HuH-7.5 (cell line): ENCODE measurements at places on chromosomes 12 and 14.

- DNase-seq: no peak
Measured at GRCh38 chr14:76682367-76682766, 78.9 kb upstream of the VASH1 start.

DNA sequence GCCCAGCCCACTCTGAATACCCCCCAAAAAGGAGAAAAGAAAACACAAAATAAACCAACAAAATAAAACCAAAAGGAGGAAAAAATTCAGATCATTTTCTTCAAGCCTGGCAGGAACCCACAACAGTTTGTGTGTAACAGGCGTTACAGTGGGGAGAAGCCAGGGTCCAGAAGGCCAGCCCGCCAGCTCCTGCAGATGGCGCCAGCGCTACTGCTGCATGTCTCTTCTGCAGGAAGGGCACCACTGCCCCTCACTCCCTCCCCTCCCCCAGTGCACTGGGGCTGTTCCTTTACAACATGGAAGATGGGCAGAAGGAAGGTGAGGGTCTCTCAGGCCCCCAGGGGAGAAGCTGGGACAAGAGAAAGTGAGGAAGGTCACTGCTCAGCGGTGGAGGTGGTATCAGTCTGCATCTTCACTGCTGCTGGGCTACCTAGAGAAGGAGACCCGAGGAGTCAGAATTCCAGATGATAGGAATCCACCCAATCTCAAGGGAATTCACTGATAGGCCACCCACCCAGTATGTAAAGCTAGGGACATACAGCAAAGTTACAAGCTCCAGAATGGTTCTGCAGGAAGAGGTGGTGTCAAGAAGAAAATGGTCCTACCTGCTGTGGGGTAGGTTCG lies 2.3 kb upstream of the NOP2 start:
- peak; percentile 72 for DNase-seq

DNA sequence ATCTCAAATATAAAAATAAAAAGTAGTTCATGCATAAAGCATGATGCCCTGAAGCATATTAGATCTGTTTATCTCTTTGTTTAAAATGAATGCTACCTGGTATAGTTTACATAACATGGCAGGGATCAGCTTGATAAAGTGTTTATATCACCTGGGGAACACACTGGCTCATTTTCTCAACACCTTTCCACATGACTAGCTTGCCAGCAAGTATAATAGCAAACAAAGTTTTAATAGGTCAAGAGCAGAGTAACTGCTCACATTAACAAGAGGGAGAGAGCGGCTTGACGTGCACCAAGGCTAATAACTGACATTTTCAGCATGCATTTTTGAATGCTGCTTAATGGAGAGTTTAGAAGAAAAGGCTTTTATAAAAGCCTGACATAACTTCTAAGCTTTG lies 246.4 kb downstream of the EGLN3 start:
- DNase-seq: no peak

GRCh38 chr12:11904124-11904523 lies 166.6 kb upstream of the BCL2L14 start:
- no peak for DNase-seq

DNA sequence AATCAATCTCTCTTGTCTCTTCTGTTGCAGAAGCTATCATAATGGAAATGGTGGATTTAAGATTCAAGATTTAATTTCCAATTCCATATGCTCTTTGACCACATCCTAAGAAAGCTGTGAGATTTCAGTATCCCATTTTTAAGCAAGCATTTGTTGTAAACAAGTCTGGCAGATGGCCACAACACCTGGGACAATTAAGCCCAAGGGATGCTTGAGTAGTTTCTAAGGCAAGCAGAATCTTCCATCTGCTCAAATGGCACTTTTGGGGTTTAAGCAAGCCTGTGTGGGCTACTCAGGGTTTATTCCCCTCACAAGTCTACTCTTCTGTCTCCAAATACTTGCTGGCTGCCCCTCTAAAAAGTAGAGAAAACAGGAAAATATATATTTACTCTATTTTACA lies 304.7 kb upstream of the SYT1 start:
- no peak for DNase-seq

GRCh38 chr14:32226056-32226455 lies 23.0 kb upstream of the RNU6-8 start:
- no peak for DNase-seq

GRCh38 chr12:104604995-104605675 lies 148.4 kb downstream of the CHST11 start:
- no peak for DNase-seq

- no peak for DNase-seq
Measured at GRCh38 chr12:13339538-13339937, 143.0 kb downstream of the EMP1 start.

DNA sequence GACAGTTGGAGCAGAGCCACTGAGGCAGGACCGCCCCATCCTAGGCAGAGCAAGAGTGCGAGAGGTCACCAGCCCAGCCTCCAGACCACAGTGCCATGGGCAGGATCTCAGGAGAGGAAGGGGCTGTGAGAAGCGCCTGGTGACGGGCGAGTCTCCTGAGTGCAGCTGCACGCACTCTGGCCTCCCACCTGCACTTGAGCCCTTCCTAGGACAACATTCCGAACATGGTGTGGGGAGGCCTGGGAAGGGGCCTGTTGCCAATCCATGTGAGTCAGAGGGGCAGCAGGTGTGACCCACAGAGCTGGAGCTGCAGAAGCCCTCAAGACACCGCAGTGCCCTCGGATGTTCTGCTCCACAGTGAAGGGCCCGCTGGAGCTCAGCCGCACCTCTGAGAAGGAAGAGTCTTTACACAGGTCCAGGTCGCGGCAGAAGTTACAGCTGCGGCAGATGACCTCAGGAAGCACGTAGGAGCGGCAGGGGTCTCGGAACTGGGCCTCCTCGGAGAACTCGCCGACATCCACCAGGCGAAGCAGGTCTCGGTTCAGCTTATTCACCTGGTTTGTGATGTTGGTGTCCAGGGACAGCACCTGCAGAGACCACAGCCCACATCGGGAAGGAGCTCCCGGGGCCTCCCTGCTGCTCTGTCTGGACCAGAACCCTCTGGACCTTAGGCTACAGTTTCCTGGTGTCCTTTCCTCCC lies 7.3 kb downstream of the P2RX2 start:
- DNase-seq: no peak

- DNase-seq: no peak
Measured at GRCh38 chr12:56130876-56131275, 2.8 kb downstream of the ESYT1 start.

DNA sequence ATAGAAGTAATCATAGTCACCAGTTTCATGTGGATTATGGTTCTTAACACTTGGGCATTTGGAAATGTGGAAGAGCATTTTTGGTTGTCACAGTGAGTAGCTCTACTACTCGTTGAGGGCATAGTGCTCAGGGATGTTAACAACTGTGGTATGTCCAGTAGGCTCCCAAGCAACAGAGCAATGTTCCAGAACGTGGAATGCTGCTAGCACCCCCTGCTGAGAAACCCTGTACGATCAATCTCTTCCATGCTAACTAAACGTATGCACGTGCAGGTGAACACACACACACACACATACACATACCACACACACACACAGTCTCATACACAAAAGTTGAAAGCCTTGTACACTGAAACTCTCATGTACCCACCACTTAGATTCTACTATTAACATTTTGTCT lies 16.6 kb upstream of the GNPTAB start:
- no peak for DNase-seq

DNA sequence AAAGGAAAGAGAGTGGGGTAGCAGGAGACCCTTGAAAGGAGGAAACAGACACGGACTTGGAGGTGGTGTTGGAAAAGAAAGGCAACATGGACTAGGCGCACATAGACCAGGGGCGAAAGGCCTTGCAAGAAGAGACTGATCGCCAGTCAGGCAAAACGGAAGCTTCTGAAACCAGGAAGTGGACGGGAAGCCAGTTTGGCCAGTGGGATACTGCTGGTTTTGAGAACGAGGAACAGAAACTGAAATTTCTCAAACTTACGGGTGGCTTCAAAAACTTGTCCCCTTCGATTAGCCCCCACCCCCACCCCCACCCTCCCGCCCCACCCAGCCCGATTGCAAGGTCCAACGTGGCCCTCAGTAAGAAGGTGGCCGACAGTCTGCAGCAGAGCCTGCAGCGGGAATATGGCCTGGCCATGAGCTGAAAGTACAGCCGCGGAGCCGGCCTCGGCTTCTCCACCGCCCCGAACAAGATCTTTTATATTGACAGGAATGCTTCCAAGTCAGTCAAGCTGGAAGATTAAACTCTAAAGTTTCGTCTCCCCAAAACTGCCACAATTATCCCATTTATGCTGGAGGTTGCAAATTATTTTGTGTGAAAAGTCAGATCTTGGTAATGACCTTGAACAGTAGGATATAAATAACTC lies 364.7 kb downstream of the BCAT1 start:
- DNase-seq: no peak

- no peak for DNase-seq
Measured at GRCh38 chr14:77832297-77832696, 32.4 kb downstream of the ADCK1 start.

GRCh38 chr14:34833549-34834523 lies 41.3 kb downstream of the BAZ1A start:
- no peak for DNase-seq

DNA sequence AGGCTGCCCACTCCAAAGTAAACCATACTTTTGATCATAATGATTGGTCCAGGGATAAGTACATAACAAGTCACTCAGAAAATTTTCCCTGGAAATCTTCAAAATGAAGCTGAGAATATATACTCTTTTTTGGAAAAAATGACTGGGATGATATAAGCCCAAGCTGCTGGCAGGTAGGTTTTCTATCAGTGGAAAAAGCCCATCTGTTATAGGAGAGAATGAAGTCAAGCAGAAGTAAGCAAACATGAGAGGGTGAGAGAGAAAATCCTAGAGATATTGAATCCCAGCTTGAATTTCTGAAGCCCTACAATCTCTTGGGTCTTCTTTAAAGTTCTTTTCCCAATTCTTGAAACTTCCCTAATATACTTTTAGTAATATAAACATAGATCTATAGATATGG lies 37.3 kb upstream of the ZDHHC17 start:
- no peak for DNase-seq

DNA sequence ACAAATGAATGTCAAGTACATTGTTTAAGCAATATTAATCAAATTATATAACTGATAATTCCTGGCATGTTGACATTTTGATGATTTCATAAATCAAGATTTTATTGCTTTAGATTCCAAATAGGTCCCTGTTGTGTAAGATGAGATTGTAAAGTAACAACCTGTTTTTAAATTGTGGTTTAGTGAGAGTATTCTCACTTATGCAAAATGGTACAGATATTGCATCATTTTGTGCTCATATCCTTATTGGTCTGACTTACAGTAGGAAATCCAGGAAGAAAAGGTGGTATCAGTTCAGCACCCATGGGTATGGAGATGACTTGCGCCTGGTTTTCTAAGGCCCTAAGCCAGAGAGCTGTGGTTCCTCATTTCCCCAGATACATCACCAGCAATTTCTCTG lies 165.5 kb downstream of the KIF21A start:
- no peak for DNase-seq

DNA sequence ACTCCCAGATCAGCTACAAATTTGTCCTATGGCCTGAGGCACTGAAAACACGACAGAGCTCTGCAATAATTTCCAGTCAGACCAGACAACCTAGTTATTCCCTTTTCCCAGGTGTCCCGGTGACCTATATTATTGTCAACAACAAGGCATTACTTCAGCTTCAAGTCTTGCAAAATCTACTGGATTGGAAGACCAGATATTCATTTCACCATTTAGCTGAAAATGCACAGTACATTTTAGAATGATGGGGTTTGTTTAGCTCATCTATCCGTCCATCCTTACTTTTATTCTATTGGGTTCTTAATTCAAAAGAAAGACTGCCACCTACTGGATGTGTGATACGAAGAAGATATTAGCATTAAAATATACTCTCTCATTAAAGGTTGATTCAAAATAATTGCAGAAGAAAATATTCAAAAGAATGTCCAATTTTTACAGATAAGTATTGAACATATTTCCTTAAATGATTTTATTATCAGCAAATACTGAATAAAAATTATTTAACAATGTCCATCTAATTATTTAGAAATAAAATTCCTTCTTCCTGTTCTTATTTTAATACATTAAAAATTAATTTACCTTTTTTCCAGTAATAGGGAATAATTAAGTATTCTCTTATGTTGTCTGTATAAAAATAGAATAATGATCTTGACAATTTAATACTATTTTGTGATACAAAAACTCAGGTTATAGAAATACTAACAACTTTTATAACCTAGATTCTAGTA lies 244.9 kb upstream of the LRIG3 start:
- peak; percentile 3 for DNase-seq

GRCh38 chr14:94390372-94391086 lies 2.1 kb upstream of the SERPINA1 start:
- DNase-seq: no peak

GRCh38 chr14:97970222-97970621 lies 1173.0 kb downstream of the VRK1 start:
- DNase-seq: no peak

DNA sequence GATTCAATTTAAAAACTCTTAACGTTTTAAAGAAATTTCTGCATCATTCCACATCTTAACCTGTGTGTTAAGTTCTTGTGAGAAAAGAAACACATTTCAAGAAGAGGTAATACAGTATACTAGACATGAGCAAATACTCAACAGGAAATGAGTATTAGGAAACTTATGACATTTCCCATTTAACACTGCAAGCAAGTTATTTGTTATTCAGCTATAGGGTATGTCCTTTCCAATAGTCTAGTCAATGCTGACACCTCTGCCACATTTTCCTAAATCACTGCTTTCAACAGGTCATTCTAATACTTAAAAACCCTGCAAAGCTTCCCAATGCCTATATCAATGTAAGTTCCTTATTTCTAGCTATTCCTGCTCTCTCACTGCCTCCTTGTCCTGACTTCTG lies 93.1 kb downstream of the DDHD1 start:
- no peak for DNase-seq

GRCh38 chr12:85441025-85441424 lies 161.0 kb downstream of the ALX1 start:
- no peak for DNase-seq

DNA sequence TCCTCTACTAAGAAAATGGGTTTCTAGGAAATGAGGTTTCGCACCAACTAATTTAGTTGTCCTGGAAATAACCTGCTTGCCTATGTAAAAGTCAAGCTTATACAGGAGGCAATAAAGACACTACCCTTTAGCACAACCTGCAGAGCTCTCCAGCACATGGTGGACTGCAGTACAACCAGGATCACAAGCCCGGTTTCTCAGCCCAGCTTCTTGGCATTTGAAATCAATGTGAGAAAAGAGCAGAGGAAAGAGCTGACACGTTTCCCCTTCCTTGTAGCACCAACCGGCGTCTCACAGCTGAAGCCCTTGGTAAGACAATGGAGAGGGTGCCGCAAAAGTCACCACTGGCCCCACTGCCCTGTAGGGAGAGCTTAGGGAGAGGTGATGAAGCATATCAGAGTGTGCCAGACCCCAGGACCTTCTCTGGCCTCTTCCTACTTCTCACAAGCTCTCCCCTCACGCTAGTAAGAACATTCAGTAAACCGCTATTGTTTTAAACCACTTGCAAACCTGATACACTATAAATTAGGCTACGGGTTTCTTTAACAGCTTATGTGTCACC lies 8.6 kb downstream of the SPTLC2 start:
- DNase-seq: no peak

GRCh38 chr14:97283426-97283825 lies 486.2 kb downstream of the VRK1 start:
- no peak for DNase-seq
